GM03348 (cell line): ENCODE measurements at places on chromosomes 7 and 10.

DNA sequence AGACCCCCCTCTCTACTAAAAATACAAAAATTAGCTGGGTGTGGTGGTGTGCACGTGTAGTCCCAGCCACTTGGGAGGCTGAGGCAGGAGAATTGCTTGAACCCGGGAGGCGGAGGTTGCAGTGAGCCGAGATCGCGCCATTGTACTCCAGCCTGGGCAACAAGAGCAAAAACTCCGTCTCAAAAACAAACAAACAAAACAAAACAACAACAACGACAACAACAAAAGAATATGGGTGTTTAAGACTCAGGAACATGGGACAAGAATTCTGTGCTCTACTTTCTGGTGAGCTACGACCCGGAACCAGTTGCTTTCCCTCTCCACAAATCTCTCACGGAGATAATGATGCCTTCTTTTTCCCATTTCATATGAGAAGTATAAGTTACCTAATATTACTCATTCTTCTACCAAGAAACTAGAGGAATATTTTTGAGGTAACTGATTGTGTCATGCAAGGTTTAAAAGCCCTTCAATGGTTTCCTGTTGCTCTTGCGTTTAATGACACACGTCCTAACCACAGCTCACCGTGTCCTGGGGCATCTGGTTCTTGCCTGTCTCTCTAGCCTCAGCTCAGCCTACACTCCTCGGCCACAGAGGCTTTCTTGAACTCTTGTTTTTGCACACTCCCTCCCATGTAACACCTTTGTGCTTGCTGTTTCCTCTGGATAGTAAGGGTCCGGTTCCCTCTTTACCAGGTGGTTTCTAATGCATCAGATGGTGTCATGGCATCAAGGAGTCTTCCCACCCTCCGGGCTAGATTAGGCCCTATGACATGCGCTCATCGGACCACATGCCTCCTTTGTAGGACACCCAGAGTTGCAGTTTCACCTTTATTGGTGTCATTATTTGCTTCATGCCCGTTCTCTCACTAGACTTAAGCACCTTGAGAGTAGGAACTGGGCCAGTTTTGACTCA, 67.5 kb downstream of the PFKFB3 start:
- DNase-seq = no peak

- peak; percentile 7 for DNase-seq
Measured at GRCh38 chr7:120402801-120403200, 129.8 kb downstream of the KCND2 start.

DNA sequence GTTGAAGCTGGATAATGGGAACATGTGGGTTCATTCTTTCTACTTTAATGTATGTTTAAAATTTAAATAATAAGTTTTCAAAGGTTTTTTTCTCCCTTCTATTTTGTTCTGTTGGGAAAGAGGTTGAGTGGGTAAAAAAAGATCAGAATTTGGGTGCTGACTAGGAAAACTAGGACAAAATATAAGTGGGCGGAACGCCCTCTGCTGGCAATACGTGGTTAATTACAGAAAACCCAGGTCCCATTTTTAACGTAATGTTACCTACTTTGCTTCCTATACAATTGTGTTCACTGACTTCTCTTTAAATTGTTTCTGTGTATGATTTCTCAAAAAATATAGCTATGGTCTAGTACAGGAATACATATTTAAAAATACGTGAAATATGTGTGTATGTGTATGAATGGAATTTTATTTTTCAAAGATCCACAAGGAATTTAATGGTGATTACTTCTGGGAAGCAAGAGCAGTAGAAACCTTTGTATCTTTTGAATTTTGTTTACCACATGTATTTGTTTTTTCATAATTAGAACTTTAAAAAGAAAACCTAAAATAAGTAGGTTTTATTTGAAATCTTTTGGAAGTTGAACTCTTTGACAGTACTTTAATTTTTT, 8.7 kb downstream of the ECD start:
- DNase-seq = peak; percentile 70

DNA sequence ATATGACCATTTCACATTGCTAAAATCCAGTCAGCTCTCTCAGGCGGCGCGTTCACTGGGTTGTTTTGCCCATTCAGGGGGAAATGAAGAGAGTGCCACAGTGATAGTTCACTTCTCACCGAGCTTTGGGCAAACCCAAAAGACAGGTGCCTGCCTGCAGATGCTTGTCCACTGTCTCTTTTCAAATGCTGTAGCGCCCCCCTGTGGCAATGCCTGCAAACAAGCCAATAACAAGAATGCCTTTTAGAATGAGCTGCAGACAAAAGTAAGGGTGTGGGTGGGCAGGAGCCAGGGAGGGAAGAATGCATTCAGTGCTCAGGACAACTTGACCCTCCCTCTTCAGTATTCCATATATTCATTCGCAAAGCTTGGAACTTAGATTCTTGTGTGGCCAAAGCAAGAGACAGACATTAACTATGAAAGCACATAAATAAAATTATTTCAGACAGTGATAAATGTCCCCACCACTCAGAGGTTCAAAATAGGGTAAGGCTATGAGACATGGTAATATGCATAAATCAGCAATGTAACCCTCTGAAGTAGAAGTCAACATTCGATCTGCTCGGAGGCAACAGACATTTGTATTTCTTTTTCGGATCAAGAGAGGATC, 86.9 kb downstream of the JAZF1 start:
- peak; percentile 79 for DNase-seq

- no peak for DNase-seq
Measured at GRCh38 chr10:80322711-80323110, 33.3 kb upstream of the MAT1A start.

DNA sequence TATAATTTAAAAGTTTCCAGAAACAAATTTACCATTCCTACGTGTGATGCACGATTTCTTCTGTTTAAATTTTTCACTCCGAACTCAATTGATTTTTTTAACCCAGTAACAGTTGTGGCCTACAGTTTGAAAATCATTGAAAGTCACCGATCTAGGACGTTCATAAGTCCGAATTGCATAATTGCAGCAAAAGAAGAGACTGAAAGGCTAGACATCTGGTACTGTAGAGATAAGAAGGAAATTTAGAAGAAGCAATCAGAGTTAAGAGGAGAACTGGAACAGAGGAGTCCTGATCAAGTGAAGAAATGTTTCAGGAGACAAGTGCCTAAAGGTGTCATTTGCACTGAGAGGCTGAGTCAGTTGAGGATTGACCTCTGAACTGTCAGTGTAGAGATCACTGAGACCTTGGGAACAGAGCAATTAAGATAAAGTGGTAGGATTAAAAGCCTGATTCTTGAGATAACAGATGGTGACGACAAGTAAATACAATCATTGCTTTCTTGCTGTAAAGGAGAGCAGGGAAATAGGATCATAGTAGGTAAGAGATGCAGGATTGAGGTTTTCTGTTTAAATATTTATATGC, 73.5 kb downstream of the ZFAND4 start:
- DNase-seq = no peak

DNA sequence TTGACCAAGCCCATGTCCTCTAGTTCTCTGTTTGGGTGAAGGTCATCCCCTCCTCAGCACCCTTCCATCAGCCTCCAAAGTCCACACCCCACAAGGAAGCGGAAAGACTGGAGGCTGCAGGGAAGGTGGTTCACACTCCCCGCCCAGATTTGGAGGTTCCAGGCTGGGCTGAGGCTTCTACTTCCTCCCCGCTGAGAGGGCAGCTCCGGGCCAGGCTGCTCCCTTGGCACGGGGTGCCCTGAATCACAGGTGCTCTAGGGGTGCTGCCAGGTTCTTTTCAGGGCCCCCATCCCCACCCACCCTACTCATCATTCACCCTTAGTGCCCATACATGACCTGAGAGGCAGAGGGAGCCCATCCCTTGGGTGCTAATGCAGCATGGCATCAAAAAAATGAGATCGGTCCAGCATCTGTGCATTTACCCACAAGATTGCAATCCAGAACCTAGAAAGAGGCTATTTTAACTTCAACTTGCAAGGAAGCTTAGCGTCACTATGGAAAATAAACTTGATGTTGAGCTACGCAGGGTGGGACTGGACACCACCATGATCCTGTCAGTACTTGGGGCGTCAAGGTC, 47.3 kb upstream of the ZMIZ1 start:
- DNase-seq = no peak

- no peak for DNase-seq
Measured at GRCh38 chr7:42029405-42029804, 207.6 kb downstream of the GLI3 start.

DNA sequence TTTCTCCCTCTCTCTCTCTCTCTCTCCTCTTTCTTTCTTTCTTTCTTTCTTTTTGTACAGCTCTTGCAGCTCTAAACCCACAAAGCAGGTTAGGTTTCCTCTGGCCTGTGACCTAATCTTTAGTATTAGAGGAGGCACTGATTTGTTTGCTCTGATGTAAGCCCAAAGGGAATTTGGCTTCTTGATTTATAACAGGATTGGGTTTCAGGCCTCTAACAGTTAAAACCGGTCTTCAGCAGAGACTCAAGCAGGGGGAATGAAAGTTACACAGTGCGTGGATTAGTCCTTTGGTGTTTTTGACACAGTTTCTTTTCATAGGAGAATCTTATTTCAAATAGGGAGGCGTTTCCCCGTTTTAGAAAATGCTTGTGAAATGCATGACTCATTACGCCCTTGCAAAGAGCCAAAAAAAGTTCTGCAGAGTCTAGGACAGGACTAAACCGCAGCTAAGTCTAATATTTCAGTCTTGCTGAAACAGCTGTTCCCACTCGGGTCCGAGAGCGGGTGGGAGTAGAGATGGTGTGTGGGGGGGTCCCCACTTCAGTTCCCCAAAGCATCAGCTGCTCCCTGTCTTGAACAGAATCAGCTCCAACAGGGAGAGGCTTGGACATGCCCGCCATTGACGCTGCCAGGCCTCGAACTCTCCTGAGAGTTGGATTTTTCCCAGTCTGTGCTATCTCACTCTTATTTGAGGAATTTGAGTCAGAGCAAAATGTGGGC, 296.5 kb upstream of the PITRM1 start:
- peak; percentile 73 for DNase-seq

DNA sequence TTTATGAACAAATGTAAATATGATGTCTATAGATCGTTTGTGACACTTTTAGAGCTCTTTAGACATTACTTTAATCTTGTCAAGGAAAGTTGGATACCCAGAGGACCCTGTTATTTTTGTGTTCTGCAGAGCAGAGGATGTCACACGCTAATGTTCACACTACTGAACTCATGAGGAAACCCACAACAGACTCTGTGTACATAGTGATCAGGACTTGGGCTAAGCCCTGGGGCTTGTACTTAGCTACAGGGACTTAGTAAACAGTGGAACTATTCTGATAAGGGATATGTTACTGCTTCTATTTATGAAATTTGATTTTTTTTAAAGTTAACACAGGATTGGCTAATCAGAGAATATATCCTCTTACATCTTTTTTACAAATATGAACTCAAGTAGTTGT, 36.1 kb upstream of the ZNF518A start:
- no peak for DNase-seq

- DNase-seq = no peak
Measured at GRCh38 chr7:82609746-82610145, 166.2 kb upstream of the CACNA2D1 start.

DNA sequence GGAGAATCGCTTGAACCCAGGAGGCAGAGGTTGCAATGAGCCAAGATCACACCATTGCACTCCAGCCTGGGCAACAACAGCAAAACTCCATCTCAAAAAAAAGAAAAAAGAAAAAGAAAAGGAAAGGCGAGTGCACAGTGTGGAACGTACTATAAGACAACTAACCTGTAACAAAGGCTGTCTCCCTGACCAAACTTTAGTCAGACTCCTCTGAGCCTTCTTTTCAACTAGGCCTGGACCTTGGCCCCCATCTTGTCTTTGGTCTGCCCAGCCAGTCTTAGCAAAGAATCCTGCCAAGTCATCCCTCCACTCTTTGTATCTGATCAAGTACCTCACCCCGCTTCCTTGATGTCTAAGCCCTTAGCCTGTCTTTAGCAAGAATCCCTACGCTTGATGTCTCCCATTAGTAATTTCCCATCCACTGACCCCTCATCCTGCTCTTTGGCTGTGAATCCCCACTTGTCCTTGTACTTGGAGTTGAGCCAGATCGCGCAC, 68.9 kb upstream of the KDM7A start:
- no peak for DNase-seq

- DNase-seq = peak; percentile 7
Measured at GRCh38 chr7:38453168-38453567, 178.0 kb downstream of the AMPH start.

DNA sequence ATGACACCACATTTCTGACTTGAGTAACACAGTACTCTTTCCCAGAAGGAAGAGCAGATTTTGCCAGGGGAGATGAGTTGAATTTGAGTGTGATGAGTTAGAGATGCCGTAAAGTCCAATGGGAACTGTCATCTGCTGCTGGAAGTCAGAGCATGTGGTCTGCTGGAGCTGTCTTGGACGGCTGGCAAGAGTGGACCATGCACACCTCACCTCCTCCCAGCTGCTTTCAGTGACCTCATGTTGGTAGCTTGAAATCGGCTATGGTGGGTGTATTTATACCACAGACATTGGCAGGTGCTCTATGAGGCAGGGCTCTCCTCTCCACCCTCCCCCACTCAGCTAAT, 82.3 kb downstream of the COL13A1 start:
- DNase-seq = no peak

GRCh38 chr7:132783824-132784223, 207.6 kb upstream of the PLXNA4 start:
- peak; percentile 53 for DNase-seq

DNA sequence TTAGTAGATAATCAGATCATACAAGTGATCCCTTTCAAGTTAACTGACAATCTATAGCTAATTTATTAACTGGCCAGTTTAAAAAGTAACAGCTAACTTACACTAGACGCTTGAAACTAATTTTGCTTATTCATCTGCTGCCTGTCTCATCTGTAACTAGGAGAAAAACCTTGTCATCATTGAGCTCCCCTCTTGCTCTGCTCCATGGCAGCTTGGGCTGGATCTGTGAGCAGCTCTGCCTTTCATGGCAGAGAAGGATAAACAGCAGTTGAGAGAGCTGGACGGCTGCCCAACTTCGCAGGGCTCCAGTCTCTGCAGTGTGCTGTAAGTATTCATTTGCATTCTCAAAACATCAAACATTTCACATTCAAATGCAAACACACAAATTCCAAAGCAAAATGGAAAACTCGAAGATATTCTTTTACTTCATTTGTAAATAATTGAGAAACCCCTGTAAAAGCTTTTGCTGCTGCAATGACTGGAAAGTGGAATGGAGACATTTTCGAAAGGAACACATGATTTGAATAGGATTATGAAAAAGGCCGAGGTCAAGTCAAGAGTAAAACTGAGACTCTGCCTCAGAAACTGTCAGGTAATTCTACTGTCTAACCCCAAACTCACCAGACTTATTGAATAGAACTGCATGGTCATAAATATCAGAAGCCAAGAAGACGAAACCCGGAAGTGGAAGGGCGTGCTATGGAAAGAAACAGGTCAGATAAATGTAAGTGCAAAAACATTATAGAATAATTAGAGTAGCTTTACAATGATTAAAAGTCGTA, 17.6 kb downstream of the SLC35B4 start:
- no peak for DNase-seq

- DNase-seq = peak; percentile 47
Measured at GRCh38 chr10:50033481-50033880, 34.3 kb upstream of the WASHC2A start.
